ENCODE measurements at places on chromosomes 6 and 20.

DNA sequence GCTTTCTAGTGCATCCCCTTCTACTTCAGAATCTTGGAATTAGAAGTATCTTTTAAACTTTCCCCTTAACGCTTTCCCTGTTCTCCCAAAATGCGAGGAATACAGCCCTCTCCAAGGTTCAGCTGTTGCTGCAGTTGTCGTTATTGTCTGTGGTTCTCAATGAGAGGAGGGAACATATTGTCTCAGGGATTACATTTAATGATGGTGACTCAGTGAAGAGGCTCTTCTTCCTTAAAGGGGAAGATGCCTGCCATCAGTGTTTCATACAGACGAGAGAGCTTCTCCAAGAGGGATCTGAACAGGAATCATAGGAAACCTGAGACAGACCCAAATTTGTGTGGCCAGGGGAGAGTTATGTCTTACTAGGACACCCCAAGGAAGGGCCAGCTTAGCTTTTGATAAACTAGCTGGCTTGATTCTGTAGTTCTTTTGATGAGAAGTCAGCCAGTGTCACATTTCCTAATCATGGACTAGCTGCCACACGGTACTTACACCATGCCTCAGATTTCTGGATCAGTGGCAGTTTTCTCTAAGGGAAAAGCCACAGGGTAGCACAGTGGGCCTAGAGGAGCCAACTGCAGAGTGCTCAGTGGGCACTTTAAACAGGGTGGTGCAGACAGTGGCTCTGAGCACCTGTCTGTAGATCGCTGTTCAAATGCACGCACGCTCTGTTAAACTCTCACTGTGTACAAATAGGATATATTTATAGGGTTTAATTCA, 59.7 kb upstream of the TMEM181 start:
- DNase-seq, result no peak

GRCh38 chr20:25374842-25375241, 15.8 kb downstream of the ABHD12 start:
- DNase-seq, result no peak

- DNase-seq, result peak; percentile 88
Measured at GRCh38 chr6:30626484-30627366, at the start of gene ATAT1. Gene ATAT1 (plus strand): TSS chr6:30626874.

- no peak for DNase-seq
Measured at GRCh38 chr6:11323666-11324452, 91.4 kb upstream of the NEDD9 start.

- no peak for DNase-seq
Measured at GRCh38 chr6:125749865-125750691, 646 bp downstream of the HEY2 start.

DNA sequence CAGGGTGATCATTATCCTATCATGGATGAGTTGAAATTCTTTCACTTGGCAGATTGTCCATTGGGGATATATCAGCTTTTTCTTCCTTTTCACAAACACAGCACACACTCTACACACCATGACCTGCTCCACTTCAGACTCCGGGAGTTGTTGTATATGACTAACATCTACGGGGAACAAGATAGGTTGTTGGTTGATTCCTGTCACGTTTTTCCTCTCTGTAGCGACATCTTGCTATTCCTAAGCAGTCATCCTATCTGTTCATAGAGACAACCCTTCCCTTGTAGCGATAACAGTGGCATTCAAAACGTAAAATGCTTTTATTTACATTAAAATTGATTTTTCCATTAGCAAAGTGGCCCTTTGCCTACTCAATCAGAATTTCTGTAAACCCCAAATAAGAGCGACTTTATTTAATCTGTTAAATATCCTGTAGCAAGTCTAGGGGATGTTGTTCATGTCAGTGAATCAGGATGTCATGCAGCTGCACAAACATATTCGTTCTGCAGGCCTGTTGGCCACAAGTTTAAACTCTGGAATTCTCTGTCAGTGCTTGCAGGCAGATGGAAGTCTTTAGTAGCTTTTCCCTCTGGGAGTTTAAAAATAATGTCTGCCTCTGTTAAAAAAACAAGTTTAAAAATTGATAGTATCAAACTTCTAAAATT, 23.1 kb downstream of the PHACTR2 start:
- no peak for DNase-seq

DNA sequence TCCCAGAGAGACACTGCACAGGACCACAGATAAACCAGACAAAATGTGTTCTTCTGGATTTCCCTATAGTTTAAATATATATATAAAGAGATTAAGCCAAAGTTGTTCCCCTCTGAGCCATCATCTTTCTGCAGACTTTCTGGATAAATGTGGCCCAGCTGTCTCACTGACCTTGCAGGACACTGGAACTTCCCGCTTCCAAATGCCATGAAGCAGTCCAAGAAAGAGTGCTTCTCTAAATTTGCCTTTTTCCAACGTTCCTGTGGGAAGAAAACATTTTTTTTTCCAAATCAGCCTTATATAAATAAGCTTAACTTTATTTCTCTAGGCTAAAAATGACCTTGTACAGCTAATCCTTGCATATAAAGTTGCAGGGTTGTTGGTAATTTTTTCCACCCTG, 65.7 kb downstream of the CYP39A1 start:
- DNase-seq, result no peak

DNA sequence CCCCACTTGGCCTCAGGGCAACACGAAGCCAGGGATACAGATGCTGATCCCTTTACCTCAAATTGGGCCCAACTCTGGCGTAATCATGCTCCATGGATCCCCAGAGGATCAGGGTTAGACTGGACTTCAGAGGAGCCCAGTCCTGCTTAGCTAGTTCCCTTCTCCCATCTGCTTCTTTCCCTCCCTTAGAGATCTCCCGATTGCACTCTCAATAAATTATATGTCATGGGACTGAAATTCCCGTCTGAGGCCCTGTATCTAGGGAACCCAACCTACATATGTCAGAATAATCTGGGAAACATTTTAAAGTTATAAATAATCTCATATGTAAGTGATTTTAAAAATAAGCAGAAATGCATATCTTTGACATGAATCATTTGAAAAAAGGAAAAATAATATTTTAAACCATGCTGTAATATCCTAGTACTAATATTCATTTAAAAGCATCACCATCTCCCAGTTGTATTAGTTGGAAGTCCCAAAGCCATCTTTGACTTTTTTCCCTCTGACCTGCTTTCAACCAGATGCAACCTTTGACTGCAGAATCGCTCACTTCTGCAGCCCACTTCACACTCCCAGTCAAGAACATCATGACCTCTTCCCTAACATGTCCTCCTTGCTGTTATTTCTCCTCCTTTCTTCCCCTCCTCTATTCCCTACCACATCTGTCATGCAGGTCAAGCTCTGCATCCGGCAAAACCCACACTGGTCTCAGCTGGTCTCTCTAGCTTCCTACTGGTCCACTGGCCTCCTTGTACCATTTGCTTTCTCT, 393.6 kb downstream of the BTBD3 start:
- no peak for DNase-seq

DNA sequence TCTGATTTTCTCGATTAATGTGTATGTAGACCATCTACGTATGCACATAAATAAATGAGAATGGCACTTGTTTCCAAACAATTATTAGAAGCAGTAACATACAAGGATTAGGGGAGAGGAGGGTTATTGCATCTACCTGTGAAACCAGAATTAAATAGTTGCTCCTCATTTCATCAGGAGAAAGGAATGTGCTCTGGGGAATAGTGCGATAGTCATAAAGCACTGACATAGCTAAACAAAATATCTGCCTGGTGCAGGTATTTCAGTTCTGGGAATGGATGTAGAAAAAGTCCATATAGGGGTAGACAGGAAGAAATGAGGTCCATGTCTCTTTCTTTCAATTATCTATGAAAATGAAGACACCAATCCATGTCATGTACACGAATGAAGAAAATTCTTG, 1.6 kb upstream of the ID4 start:
- DNase-seq, result no peak

GRCh38 chr6:121830736-121831135, 395.3 kb downstream of the GJA1 start:
- DNase-seq, result no peak

GRCh38 chr20:5592165-5592564, 158.0 kb upstream of the SHLD1 start:
- no peak for DNase-seq
